ENCODE measurements at places on chromosomes 3 and 15.

DNA sequence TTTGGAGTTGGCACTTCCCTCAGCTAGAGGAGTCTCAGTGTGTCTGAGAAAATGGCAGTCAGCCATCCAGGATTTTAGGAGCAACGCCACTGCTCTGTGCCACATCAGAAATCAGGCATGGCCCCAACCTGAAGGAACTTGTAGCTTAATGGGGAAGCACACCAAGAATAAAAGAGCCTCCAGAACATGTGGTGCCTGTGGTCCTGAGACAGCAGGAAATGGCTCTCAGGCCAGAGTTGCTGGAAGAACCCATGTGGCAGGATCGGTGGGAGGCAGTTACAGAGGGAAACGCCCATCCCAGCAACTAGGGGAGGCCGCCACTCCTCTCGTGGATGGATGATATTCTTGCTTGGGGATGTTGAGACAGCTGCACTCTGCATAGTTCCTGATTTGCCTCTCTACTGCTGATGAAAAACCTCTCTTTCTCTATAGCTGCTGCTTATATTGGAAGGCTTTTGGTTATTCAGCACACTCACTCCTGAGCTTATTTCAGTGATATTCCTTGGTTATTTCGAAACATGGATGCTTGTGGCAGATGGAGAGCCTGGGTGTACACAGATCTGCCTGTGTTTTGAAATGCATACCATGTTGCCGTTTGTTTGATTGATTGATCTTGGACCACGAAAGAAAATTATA lies 52.4 kb downstream of the KLHL25 start:
- no peak for DNase-seq

- no peak for DNase-seq
These were observed 801 bp upstream of the CDAN1 start for GRCh38 chr15:42737529-42738328.

DNA sequence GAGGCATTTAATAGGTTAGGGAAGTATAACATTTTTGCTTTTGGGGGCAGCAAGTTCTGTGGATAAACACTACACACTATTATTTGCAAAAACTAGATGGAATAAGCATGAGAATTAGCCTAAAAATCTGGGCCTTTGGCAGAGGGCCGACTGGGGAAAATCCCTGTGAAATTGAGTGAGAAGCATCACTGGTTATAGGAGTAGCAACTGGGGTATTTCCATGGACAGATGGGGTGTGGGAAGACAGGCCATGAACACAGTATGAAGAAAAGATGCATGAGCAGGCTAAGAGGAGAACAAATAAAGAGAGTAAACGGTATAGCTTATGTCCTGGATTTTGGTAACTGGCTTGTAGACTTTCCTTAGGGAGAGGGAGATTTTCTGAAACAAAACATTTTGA lies 32.9 kb upstream of the CSPG5 start:
- no peak for DNase-seq

- no peak for DNase-seq
These were observed 147.0 kb upstream of the LRRFIP2 start for GRCh38 chr3:37321377-37321781.

GRCh38 chr3:179404307-179404706 lies 47.0 kb downstream of the GNB4 start:
- DNase-seq, result no peak

GRCh38 chr3:177679568-177680471 lies 482.5 kb upstream of the TBL1XR1 start:
- no peak for DNase-seq

- DNase-seq, result no peak
These were observed 35.6 kb downstream of the PDCD6IP start for GRCh38 chr3:33834096-33834453.

GRCh38 chr15:101157721-101158120 lies 94.1 kb downstream of the CHSY1 start:
- DNase-seq, result no peak

DNA sequence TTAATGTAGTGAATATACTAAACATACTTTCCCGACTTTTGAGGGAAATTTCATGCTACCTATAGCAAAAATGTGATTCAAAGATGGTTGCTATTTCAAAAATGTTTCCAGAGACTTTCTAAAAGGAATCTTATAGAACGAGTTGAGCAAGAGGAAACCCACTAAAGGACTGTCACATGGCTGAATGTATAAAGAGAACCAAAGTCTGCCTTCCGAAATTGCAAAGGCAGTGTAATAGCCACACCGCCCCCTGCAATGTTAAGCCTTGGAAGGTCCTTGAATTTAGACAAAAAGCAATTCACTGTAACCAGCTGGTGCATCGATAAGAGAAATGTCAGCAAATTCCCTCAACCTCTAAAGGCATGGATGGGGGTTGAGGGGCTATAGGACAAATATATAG lies 142.8 kb downstream of the CHL1 start:
- no peak for DNase-seq

DNA sequence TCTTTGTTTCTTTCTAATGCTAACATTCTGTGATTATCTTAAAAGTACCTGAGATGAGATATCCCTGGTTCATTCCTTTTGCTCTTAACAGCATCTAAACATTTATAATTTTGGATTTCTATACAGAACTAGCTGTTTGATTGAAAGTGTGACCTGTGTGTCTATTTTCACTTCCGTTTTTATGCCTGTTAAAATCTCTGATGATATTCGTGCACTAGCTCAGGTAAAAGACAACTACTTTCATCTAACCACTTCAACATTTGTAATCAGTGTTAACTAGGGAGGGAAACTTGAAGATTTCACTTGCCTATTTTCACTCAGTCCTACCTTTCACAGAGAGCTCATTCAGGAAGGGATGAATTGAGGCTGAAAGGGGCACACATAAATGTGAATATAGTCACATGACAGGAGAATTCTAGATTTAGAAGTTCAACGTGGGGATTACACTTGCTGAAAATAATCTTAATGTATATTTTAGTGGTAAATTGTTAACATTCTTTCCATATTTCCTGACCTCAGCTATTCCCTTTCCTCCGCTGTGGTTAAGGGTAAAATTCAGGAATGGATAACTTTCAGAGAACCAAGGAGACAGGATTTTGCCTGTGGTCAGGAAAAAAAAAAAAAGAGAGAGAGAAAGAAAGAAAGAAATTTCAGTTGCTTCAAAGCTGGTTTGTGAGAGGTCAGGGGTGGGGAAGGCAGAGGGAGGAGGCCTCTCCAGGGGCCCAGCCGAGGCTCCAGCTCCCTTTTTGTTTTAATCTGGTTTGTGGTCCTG lies 159.8 kb upstream of the TSC22D2 start:
- no peak for DNase-seq

- DNase-seq, result no peak
These were observed 57.5 kb downstream of the RBPMS2 start for GRCh38 chr15:64717735-64718495.

DNA sequence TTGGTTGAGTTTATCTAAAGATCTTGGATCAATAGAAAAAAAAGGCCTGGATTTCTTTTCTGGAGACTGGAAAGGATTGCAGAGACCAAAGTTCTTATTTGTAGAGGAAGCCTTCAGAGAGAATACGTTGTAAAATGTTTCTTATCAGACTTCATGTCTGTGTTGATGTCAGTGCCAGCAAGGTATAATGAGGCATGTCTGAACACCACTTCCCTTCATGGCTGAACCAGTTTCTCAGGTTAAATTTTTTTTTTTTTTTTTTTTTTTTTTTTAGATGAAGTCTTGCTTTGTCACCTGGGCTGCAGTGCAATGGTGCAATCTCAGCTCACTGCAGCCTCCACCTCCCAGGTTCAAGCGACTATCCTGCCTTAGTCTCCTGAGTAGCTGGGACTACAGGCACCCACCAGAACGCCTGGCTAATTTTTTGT lies 17.8 kb upstream of the ZNF774 start:
- DNase-seq, result no peak

- DNase-seq, result no peak
These were observed 87.6 kb upstream of the LRIG1 start for GRCh38 chr3:66588340-66588847.

GRCh38 chr3:48619541-48620524 lies 1.7 kb downstream of the TMEM89 start:
- DNase-seq, result no peak

DNA sequence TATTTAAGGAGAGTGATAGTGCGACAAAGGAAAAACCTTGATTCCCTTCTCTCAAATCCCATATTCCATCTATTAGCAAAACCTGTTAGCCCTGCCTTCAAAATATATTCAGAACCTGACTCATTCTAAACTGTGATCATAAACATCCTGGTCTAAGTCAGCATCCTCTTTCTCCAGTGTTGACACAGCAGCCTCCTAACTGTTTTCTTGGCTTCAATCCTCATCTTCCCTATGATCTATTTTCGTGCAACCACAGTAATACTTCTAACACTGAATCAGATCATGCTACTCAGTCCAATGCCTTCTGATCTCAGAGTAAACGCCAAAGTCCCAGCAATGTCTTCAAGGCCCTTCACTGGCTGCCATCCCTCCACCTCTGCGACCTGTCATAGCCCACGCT lies 785.1 kb downstream of the EDEM1 start:
- no peak for DNase-seq

GRCh38 chr15:79315623-79316328 lies 4.9 kb downstream of the TMED3 start:
- DNase-seq, result no peak

- no peak for DNase-seq
These were observed 11.7 kb downstream of the SLC25A36 start for GRCh38 chr3:140953028-140953960.

DNA sequence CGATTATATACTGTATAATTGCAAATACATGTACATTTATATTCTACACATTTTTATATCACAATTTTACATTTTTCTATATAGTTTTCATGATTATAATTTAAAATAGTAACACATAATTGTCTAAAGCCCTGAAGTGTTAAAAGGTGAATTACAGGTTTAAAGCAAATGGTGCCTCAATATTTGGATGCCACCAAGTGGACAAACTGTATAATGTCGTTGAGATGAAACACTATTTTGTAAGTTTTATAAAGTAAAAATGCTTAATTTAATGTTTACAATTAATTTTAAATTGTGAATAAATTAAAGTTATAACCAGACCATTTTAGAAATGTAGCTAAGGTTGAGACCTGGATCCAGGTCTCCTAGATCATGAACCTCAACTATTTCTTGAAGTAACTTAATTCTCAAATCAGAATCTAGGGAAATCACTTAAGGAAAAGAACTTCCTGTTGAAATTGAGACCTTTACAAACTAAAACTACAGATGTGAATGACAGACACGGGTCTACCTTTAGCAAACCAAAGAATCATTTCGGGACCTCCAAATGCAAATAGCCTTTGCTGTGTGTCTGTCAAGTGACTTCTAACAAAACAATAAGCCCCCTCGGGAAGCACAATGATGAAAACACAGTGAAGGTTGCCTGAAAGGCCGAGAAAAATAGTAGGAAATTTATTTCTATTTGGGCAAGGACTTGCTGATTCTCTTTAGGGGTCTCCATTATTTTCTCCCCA lies 37.8 kb downstream of the EHHADH start:
- DNase-seq, result no peak

GRCh38 chr3:49616061-49616460 lies 58.1 kb upstream of the APEH start:
- no peak for DNase-seq

- no peak for DNase-seq
These were observed 82.2 kb upstream of the NECTIN3 start for GRCh38 chr3:110989446-110989845.

DNA sequence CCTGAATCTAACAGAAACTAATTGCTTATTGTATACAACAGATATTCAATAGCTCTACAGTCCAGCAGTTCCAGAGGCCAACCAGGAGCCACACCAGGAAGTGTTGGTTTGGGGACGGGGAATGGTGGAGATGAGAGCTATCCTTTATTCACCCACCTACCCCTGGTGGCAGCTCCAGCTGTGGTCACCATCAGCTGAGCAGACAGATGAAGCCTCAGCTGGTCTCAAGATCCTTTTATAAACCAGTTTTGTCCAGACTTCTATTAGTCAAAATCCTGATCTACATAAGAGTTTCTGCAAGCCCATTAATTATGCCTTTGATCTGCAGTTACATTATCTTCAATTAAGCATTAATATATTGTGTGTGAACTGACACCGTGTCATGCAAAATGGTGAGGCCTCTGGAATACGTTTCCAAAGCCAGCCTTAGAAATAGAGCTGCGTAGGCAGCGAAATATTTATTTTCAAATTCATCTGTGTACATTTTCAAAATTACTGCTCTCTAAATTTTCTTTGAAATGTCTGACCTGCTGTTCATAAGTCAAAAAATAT lies 488.8 kb downstream of the FOXP1 start:
- DNase-seq, result no peak

- no peak for DNase-seq
These were observed 51.8 kb downstream of the OCA2 start for GRCh38 chr15:28047277-28047676.

DNA sequence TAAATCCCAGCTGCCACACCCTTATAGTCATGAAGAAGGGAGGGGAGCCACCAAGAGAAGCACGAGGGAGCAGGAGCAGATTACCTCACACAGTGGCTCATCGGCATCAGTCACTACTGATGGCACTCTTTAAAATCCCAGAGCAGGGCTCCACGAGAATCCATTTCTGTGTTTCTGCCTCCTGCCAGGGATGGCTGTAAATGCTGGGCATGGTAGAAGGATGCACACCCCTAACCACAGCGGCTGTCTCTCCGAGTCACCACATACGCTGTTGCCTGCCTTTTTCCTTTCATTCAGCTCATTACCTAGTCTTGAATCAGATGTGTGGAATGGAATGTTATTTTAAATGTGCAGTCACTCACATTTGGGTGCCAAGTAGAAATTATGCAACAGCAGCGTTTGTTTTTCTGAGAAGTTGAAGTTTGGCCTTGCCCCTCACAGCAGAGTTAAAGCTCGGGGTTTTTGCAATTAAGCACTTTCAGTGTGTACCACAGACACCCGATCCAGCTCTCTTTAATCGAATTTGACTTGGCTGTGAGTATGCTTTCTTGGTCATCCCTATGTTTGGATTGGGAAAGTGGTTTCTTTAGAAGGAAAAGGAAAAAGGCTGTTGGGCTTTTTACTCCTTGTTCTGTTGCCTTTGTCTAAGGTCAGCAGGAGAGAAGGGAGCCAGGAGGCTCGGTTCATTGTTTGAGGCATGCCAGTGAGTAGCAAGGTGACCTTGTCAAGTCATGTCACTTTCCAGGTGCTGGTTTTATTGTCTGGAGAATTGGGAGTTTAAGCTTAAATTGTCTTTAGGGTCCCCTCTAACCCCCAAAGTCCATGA lies 284.2 kb upstream of the TPM1 start:
- no peak for DNase-seq

- DNase-seq, result no peak
These were observed 3.2 kb upstream of the PLXND1 start for GRCh38 chr3:129609591-129610182.

- DNase-seq, result no peak
These were observed 196.4 kb downstream of the RORA start for GRCh38 chr15:61032600-61033286.

- DNase-seq, result no peak
These were observed 113.2 kb downstream of the TCF12 start for GRCh38 chr15:57031605-57032004.

DNA sequence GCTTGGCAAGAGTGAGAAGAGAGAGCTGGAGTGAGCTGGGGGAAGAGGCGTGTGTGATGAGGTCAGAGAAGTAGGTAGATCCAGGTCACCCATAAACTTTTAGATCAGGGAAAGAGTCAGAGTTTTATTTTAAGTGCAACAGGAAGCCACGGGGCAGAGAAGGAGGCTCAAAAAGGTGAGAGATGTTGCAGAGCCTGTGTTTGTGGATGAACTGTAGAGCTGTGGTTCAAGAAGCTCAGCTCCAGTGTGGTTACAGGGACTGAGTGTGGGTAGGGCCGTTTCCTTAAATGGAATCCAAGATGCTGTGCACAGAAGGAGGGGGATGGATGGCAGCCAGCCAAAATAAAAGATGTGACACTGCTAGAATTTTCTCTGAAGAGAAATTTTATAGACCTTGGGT lies 337.2 kb downstream of the SATB1 start:
- DNase-seq, result no peak

- no peak for DNase-seq
These were observed 79.4 kb downstream of the DHX30 start for GRCh38 chr3:47882338-47882737.
